ENCODE measurements at places on chromosomes 6 and 20. TPM values are rescaled to one million over a fixed set of nuclear protein-coding genes. Genes with fewer than 3 reads are reported as not detected.

GRCh38 chr6:117739869-117740268 is 64.6 kb downstream of the NUS1 start:
- H3K4me1 ChIP-seq: no peaks in the 10 kb centered on the region
- no peak overlapping the region for H3K4me3 ChIP-seq
- H3K27me3 ChIP-seq: no peaks in the 10 kb centered on the region
- H3K36me3 ChIP-seq: no peaks in the 10 kb centered on the region

DNA sequence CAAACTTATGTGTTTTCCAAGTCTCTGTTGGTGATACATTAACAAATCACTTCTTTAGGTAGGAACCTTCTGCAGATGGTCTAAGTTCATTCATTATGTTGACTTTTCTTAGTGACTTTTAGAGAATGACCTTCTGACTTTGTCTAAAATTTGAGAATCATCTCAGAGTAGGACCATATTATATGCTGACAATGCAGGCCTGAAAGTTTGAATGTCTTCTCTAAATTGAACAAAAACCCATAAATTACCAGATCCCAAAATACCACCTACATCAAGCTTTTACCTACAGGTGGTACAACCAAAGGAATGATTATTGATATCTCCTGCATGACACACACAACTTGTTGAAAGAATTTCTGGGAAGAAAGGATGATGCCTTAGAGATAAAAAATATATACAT is 191.5 kb downstream of the SOD2 start:
- no peak for DNase-seq
- H3K4me1 ChIP-seq: no peaks in the 10 kb centered on the region
- H3K36me3 ChIP-seq: no peaks in the 10 kb centered on the region
- no peak overlapping the region for H3K27ac ChIP-seq
- H3K27me3 ChIP-seq: no peaks in the 10 kb centered on the region
- H3K4me3 ChIP-seq: no peak overlapping the region

DNA sequence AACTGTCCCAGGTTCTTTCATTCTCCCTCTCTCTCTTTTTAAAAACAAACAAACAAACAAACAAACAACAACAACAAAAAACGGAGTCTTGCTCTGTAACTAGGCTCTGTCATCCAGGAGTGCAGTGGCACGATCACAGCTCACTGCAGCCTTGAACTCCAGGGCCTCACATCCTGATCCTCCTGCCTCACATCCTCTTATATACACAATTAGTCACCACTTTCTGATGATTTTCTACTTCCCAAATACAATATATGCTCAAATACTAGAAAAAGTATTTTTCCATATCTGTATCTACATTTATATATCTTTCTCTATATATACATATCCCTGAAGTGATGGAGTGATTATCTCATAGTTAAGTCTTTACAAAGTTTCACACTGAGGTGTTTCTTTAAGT is 170.7 kb downstream of the EPHA7 start:
- DNase-seq: no peak
- H3K4me1 ChIP-seq: no peaks in the 10 kb centered on the region
- H3K36me3 ChIP-seq: no peaks in the 10 kb centered on the region
- H3K27me3 ChIP-seq: no peaks in the 10 kb centered on the region
- H3K27ac ChIP-seq: no peak overlapping the region
- no peak overlapping the region for H3K4me3 ChIP-seq

- H3K27me3 ChIP-seq: peaks cover 40% of the 10 kb centered on the region
- no peak for DNase-seq
- H3K36me3 ChIP-seq: no peaks in the 10 kb centered on the region
- peaks cover 3% of the 10 kb centered on the region for H3K4me1 ChIP-seq
These were observed 13.7 kb upstream of the PRDM13 start for GRCh38 chr6:99592900-99593299.

DNA sequence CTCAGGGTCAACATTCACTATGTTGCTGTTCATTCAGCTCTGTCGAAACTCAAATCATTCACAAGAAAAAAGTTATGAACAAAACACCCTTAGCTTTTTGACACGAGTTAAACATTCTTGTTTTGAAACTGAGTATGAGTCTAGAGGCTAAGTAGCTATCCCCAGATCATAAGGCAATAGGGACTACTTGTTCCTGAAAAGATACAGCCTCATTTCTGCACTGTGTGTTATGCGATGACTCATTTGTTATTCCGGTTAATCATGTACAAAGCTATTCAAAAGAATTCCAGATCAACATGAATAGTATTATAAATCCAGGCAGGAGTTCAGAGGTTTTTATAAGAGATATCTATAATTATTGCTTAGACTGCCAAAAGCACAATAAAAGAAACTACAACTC is 908.0 kb downstream of the QKI start:
- no peaks in the 10 kb centered on the region for H3K4me1 ChIP-seq
- H3K27ac ChIP-seq: no peak overlapping the region
- H3K4me3 ChIP-seq: no peak overlapping the region
- no peaks in the 10 kb centered on the region for H3K36me3 ChIP-seq

DNA sequence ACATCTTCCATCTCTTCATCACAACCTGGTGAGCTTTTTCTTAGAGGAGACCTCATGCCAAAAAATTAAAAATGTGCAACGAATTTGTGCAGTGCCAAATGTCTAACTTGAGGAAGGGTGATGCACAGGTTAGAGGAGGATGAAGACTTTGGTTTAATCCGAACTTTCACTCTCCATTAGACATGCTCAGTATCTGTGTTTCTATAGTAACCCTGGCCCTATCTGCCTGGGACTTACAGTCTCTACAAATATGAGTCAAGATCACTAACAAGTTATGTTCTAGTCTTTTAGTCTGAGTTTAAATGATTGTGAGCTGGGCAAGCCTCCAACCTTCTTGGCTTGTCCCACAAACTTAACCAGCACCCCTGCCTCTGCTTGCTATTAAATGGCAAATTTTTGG is 377.0 kb downstream of the BMP2 start:
- H3K4me3 ChIP-seq: no peak overlapping the region
- no peak for DNase-seq
- no peak overlapping the region for H3K27ac ChIP-seq
- H3K4me1 ChIP-seq: no peaks in the 10 kb centered on the region

GRCh38 chr6:38116248-38116647 is 296.7 kb downstream of the ZFAND3 start:
- H3K4me1 ChIP-seq: no peaks in the 10 kb centered on the region
- no peak overlapping the region for H3K27ac ChIP-seq
- no peaks in the 10 kb centered on the region for H3K27me3 ChIP-seq
- DNase-seq: no peak
- no peak overlapping the region for H3K4me3 ChIP-seq
- H3K36me3 ChIP-seq: 0 out of 2 replicates have a peak, but pooled peaks cover 5% of the 10 kb centered on the region

Gene MANEA
- total RNA-seq: 20.1 TPM

Gene GJA1
- total RNA-seq: 3.8 TPM
